Tibial nerve (tissue), 4 donors: ENCODE measurements at places on chromosomes 1 and 21.

DNA sequence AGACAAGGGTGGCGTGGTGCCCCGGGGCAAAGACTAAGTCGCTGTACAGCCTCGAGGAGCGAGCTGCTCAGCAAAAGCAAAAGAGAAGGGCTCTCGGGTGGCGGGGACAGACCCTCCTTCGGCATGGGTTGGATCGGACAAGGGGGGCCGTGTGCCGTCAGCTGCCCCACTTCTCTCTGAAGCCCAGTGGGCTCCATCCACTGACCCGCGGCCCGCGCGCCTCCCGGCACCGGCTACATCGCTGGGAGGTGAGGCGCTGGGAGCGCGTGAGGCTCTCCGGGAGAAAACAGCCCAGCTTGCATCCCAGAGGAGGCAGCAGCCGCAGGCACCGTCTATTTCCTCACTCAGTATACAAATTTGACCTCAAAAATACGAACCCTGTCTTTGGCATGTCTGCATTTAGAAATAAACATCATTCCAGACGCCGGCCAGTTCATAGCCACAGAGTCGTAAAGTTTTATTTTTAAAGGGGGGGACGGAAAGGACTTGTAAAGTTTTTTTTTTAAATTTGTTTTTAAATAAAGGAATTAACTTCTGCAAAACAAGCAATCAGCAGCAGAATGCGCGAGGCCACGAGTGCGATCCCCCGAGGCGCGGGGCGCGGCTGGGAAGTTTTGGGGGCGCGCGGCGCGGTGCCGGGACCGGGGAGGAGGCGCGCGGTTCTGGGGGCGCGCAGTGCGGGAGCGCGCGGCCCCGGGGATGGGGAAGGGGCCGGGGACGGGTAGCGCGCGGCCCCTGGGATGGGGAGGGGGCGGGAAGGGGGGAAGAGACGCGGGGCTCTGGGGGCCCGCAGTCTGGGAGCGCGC is 689 bp upstream of the GPR137B start:
- no peak for DNase-seq

DNA sequence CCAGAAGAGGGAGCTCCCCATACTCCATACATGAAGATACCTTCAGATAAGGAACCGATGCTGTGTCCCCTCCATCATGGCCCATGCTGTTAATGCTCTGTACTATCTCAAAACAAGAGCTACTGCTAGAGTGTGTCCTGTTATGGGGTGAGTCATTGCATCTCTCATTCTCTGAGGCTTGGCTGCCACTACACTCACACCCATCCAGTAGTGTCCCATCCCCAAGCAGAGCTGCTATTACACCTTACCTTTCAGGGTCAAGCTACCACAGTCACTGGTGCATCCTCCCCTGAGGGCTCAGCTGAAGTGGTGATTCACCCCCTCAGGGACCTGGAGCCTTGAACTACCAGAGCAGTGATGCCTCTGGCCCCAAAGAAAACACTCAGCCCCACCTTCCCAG is 198.5 kb downstream of the PLA2G4A start:
- DNase-seq, result no peak

- DNase-seq, result no peak
These were observed 405.6 kb downstream of the PTPRU start for GRCh38 chr1:29641921-29642320.

DNA sequence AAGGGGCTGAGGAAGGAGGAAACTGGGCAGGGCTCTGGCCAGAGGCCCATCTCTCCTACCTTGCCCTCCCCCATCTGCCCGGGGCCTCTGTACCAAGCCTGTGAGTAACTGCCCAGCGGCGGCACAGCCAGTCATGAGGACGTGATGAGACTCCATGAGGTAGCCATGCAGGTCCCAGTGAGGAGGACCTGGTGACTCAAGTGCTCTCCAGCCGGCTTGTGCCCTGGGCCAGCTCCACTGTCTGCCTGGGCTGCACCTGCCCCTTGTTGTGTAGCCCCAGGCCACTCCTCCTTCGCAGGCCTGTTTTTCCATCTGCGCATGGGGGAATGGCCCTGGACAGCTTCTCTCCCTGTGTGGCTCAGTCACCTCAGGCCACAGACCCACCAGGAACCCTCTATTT is 42.0 kb upstream of the PADI1 start:
- no peak for DNase-seq

GRCh38 chr1:38567401-38567800 is 292.2 kb downstream of the RRAGC start:
- no peak for DNase-seq

DNA sequence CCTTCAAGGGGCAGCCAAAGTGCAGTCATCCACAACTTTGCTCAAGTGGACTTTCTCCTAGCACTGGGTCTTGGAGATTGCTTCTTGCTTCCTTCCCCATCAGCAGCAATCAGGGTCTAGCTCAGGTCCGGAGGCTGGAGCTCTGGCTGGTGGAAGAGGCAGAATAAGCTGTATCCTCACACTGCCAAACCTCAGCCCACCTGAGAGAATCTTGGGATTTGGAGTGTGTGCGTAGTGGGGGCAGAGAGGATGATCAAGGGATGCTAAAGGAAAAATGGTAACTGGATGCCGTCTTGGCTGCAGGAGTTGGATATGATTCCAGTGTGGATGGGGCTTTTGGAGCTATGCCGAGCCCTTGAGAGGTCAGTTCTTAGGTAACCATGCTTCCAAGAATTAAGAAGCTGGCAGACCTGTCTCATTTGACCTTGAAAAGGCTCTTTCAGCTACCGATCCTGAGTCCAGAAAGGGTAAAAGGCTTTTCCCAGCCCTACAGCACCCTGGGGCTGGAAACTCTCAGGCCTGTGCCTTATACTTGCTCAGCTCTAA is 4.5 kb upstream of the NFASC start:
- no peak for DNase-seq

DNA sequence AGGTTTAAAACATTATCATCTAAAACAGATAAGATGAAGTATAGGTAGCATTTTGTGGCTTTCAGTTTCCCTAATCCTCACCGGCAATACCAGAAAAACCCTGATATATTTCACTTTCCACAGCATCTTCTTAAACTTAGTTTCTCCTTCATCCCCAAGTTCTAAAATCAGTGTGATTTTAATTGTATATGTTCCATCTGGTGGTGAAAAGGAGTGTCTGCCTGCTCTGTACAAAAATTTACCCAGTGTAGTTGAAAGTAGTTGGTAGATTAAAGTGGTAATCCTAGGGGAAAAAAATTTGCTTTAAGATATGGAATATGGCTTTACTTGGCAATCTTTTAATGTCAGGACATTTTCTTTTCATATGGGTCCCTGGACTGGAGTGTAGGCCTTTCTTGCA is 74.3 kb downstream of the CEP350 start:
- DNase-seq, result no peak

DNA sequence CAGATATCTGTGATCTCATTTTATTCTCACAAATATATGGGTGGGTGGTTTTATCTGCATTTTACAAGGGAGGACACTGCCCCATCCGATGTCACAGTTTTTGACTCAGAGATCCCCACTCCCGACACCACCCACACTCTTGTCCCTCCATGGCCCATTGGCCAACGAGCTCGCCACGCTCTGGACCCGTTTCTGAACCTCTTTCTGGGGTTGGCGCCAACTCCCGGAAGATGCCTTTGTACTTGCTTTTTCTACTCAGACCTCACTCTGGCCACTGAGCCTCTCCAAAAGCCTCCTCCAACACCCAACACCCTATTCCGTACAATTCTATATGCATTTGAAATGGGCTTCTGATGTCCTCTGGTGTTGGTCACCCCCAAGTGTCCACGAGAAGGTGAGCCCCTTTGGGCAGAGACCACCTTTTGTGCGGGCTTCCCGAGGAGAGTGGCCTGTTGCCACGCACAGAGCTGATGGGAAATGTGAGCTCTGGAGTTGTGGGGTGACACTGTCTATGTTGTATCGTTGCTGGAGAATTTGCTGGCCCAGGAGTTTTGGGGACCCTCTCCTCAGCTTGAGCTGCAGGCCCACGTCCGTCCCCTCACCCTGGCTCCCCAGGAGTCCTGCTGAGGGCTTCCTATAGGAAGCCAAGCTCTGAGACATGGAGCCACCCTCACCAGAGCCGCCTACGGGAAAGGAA is 366.9 kb upstream of the VAMP3 start:
- no peak for DNase-seq

- no peak for DNase-seq
These were observed 37.6 kb downstream of the OR10R2 start for GRCh38 chr1:158509471-158510156.

DNA sequence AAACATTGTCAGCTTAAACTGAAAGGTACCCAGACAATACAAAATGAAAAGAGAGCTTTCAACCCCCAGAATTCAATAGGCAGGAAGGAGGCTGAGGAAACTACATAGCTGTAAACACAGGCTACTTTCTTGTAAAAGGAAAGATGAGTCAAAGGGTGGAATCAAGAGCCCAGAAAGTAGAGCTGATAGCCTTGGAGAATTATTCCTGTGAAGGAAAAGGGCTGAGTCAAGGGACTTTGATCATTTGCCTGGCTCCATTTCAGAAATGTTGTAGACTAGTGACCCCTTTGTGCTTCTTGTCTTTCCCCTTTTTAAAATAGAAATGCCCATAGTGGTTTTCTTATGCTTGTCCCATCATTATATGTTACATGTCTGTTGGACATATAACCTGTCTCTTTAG is 597.6 kb downstream of the ADGRL2 start:
- DNase-seq, result no peak

DNA sequence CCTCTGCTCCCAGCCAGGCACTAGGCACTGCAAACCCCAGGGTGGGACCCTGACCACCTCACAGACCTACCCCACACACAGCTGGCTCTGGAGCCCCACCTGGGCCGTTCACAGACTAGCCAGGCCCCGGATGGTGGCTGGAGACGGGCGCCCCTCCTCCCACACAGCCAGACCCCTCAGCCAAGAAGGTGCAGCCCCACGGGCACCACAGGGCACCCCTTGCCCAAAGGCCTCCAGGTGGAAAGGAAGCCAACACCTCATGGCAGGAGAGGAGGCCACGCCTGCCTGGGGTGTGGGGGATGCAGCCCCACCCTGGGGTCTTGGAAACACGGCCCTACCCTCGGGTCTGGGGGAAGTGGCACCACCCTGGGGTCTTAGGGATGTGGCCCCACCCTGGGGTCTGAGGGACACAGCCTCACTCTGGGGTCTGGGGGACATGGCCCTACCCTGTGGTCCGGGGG is 44.6 kb downstream of the WNT9A start:
- no peak for DNase-seq

DNA sequence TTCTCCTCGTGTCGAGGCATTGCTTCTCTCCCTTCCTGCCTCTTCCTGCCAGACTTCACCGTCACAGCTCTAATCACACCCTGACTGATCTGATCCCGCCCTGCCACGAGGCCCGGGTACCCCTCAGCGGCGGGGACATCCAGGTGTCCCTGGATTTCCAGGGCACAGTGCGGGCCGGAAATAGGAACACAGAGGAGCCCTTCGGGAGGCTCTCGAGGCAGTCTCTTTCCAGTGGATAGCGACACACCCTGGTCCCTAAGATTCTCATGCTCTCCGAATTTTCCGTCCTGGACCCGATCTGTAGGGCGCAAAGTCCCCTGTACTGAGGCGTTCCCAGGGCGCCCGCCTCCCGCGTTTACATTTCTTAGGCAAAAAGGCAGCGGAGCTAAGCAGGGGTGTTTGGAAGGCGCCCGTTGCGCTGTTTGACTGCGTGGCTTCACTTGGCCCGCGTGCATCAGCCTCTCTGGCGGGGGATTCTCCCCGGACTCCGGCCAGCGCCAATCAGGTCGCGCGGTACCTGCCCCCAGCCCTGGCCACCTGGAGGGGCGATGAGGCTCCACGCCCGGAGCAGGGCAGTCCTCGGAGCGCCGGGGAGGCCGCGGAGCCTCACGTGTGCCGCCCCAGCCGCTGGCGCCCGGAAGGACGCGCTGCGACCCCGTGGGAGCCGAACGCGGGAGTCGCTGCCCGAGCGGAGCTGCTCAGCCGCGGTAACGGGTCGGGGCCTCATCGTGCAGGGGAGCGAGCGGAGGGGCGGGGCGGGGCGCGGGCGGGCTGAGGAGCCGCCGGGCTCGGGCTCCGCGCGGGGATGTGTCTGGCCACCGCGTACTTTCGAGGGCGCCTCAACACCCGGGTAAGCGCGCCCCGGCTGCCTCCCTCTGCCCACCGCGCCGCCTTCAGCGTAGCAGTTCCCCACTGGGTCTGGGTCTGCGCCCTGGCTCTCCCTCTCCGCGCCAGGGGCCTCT is at the start of gene FAM163A:
FAM163A (plus strand) TSS at position 575 of the 962 bp plus-strand sequence. CDS start 69,807 bp downstream, outside the sequence.
- DNase-seq, result no peak

DNA sequence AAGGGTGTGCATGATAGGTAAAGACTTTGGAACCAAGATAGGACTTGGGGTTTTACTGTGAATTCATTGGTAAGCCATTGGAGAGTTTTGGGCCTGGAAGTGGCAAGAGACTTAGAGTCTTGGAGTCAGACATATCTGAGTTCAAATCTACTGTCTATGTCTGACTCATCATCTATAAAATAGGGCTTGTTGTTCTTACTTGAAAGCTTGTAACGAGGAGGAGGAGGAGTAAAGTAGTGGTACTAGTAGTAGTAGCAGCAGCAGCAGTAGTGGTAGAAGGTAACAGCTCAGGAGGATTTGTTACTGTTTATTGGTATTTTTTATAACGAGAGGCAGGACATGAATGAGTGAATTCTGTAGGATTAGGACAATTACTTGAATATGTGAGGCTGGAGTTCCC is 62.7 kb downstream of the CACHD1 start:
- DNase-seq, result no peak

DNA sequence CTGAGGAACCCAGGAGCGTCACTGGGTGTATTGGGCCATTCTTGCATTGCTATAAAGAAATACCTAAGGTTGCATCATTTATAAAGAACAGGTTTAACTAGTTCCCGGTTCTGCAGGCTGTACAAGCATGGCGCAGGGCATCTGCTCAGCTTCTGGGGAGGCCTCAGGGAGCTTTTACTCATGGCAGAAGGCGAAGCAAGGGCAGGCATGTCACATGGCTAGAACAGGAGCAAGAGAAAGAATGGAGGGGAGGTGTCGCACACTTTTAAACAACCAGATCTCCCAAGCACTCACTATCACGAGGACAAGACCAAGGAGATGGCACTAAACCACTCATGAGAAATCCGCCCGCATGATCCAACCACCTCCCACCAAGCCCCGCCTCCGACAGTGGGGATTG is 65.2 kb downstream of the PSMG1 start:
- DNase-seq, result no peak
